ENCODE measurements at places on chromosomes 6 and 20.

- DNase-seq, result no peak
Observed at GRCh38 chr20:10466325-10466724, 31.2 kb downstream of the SLX4IP start.

DNA sequence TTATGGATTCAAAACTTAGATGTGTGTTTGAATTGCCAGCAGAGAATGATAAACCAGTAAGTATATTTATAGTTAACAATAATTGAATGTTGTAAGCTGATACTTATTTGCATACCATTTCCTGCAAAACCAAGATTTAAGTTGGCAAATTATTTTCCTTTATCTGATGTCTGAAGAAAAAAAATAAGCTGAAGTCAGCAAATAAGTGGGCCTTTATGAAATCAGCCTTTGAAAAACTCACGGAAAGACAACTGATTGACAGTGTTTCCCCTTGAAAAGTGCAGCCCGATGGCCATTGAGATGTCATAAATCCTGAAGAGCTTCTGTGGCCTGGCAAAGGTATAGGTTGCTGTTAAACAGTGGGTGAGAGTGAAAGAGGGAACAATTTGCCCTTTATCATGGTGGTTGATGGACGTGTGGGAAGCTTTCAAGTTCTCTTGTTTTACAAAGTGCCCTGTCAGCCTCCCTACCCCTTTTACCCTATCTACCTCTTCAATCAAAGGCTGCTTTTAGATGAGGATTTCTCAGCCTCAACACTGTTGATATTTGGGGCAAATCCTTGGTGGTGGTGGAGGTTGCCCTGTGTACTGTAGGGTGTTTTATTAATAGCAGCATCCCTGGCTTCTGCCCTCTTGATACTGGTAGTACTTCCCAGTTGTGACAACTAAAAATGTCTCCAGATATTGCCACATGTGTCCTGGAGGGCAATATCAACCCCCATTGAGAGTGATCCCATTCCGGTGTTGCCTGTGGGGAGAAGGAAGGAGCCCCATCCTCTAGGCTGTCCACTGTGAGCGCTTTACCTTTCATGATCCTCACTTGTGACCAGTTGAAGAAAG, 50.2 kb downstream of the VAPB start:
- no peak for DNase-seq

GRCh38 chr20:18609741-18610140, 21.9 kb downstream of the DTD1 start:
- DNase-seq, result no peak

GRCh38 chr20:38067717-38068365, 34.3 kb downstream of the RPRD1B start:
- DNase-seq, result no peak

DNA sequence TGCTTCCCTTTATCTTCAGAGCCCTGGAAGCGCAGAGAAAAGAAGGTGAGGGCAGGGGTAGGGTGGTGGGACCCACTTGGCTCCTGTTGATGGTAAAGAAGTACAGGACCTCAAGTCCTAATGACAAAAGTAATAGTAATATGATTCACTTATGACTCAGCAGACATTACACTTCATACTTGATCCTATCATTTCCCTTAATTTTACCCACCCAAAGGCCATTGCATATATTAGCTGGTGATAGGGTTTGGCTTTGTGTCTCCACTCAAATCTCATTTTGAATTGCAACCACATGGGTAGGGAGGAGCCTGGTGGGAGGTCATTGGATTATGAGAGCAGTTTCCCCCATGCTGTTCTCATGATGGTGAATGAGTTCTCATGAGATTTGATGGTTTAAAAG, 880.7 kb downstream of the KIF16B start:
- no peak for DNase-seq
